ENCODE measurements at places on chromosomes 12 and 14.

DNA sequence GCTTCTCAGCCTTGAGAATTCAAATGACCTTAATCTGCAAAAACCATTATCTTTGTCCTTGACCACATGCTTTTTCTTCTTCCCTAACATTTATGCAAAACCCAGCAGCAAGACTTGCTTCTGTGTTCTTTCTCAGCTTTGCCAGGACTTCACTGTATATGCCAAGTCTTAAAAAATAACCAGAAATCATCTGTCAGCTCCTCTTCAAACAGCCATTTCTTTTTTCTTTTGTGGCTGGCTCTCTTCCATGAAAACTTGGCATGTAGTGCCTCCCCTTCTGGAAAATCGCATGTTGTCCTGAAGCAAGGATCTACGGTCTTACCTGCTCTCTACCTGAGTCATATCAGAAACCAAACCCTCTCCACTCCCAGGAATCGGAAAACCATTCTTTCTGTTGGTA lies 364.9 kb downstream of the RPS29 start:
- no peak for DNase-seq

GRCh38 chr14:69675877-69676416 lies 64.6 kb downstream of the SUSD6 start:
- no peak for DNase-seq

DNA sequence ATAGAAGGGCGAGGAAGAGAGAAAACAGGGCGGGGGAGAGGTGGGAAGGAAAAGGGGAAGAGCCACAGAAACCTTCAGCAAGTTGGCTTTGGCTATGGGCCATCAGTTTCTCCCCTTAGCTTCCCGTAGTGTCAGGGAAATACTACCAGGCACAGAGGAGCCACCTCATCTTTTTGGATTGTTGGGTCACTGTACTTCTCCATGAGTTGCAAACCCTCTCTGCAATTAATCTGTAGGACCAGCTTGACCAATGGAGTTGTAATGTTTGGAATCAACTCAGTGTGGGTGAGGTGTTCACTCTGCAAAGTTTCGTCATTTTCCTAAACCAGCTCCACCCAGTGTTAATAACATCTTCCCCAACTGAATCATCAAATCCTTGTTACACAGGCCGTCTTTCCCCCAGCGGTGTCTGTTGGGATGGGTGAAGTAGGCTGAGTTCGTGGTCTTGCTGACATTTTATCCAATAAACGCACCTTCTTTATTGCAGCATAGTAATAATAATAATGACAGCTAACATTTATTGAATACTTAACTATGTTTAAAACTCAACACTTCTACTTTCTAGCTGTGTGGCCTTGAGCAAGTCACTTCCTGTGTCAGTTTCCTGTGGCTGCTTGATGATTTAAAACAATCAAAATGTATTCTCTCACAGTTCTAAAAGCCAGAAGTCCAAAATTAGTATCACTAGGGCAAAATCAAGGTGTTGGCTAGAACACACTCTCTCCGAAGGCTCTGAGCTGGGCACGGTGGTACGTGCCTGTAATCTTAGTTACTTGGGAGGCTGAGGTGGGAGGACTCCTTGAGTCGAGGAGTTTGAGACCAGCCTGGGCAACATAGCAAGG lies 8.1 kb upstream of the GLTP start:
- peak; percentile 91 for DNase-seq

DNA sequence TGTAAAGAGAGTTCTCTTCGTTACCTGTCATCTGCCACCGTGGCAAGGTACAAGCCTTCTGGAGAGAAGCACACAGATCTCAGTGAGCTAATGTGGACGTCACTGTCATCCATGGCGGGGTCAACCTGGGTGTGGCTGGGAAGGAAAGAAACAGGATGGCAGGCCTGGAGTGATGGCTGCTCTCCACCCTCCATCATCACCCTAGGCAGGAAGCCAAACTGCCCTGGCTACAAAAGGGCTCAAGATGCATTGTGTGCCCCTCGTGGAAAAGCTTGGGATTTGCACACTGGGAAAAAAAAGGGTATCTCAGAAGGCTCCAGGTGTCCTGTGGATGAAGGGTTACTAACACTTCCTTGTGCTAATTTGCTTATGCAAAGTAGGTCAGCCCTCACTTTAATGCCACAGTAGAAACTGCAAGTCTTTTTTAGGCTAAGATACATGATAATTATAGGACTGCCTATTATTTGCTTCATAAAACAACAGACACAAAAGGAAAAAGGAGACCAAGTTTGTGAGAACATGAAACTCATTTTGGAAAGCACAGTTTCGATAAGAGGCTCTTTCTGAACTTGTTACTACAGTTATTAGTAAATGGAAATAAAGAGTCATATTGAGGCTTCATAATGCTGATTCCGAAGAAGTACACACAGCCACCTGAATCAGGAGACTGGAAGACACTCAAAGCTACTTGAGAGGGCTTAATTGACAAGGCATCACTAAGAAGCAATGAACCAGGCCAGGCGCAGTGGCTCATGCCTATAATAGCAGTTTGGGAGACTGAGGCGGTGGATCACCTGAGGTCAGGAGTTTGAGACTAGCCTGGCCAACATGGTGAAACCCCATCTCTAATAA lies 18.9 kb downstream of the RFC5 start:
- peak; percentile 32 for DNase-seq

DNA sequence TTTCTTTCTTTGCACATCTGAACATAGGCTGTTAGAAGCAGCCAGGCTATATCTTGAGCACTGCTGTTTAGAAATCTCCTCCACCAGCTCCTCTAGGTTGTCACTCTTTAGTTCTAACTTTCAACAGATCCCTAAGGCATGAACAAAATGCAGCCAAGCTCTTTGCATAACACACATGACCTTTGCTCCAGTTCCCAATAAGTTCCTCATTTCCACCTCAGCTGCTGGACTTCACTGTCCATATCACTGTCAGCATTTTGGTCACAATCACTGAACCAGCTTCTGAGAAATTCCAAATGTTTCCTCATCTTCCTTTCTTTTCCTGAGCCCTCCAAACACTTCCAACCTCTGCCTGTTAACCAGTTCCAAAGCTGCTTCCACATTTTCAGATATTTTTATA lies 27.6 kb upstream of the C14orf132 start:
- DNase-seq: no peak

GRCh38 chr14:100972118-100972897 lies 68.8 kb upstream of the RTL1 start:
- DNase-seq: no peak

GRCh38 chr14:95707327-95707726 lies 6.6 kb downstream of the TCL1A start:
- DNase-seq: no peak

- DNase-seq: no peak
Observed at GRCh38 chr14:72026536-72026935, 94.3 kb downstream of the RGS6 start.

DNA sequence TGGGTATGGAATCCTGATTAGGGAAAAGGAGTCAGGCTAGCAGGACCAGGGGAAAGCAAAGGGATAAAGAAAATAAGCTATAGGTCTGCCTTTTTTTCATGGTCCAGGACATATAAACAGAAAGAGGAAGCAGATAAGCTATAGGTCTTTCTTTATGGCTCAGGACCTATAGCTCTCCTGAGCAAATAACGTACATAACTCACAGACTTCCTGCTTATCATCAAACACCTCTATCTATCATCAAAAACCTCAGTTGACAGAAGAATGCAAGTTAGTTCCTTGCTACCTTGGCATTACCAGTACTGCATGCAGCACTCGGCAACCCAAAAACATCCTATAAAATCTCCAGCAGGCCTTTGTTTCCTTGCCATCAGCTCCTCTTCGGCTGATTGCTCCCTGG lies 238.7 kb upstream of the OR4E1 start:
- DNase-seq: no peak

DNA sequence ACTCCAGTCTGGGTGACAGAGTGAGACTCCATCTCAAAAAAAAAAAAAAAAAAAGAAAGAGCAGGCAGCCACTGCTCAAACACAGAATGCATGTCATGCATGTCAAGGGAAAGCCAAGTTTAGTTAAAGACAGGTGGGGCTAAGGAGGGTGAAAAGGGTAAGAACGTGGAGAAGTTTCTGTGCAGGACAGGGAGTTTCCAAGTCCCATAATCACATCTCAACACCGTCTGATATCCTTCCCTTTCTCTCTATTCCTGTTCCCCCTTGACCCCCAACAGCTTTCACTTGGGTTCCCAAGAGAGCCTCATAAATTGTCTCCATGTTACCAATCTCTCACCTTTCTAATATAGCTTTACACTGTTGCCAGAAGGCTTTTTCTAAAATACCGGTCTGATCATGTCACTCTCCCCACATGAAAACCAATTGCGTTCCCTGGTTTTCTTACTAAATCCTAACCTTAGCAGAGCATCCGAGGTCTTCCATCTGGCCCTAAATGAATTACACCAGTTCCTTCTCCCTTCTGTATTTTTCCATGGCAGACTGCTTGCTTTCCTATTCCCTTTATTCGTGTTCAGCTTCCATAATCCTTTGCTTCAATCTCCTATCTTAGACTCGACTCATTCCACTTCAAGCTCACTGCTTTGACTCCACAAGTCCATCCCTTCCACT lies 37.0 kb downstream of the LIMA1 start:
- DNase-seq: no peak

DNA sequence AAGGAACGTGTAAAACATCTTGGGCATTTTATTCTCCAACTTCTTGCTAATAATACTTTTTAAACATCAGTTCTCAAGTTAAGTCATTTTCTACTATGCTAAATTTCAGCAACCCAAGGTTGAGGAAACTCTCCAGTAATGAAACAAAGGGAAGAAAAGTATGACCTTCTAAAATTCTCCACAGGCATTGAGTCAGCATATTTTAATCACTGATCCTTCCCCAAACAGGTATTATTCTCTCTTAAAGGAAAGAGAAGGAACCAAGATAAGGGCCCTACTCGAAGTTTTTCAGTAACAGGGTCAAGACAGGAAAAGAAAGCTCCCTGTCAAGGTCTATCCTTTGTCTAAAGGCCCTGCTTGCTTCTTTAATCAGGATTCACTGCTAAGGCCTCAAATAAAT lies 3.0 kb downstream of the KICS2 start:
- no peak for DNase-seq

GRCh38 chr12:109844091-109844490 lies 10.9 kb upstream of the TRPV4 start:
- no peak for DNase-seq

GRCh38 chr12:110745542-110746284 lies 3.0 kb upstream of the PPP1CC start:
- DNase-seq: no peak

DNA sequence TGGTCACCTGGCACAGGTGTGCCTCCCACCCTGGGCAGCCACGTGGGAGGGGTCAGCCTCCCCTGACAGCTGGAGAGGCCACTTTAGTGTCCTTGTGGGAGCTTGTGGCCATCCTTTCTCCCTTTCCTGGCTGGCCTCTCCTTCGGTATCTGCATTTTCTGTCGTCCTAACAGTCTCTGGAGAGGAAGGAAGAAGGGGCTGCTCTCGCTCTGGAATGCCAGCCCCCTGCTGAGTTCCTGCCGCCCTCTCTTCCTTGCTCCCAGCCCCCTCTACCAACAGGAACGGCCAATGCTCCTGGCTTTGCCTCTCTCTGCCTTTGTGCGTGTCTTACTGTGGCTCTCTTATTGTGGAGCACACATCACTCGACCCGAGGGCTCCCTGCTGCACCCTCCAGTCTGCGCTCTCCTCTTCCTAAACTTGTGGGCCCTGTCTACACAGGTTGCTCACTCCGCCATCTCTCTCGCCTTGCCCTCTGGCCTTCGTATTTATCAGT lies 70.8 kb downstream of the FBXL14 start:
- DNase-seq: no peak

GRCh38 chr12:113232840-113233585 lies 11.7 kb downstream of the TPCN1 start:
- peak; percentile 67 for DNase-seq

DNA sequence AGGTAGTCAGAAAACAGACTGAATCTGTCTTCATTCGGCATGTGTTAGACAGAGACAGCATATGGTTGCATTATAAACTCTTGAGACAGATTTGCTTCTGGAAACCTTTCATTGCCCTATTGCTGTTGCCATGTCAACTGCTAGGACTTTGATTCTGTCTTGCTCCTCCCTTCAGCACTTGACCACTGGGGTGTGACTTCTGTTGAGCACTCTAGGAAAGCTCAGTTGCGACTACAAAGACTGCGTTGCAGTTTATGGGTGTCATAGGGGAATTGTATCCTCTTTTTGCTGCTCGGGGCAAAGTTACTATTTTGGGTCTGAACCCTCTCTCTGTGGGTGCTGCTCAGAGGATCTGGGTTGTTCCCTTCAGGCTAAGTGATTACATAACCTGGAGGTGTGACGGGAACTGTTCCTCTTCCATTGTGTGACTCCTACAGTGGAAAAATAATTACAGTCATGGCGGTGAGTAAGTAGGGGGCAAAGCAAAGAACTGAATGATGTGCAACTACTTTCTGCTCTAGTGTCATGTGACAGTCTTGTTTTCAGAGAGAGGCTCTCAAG lies 44.3 kb upstream of the TRIM9 start:
- no peak for DNase-seq

DNA sequence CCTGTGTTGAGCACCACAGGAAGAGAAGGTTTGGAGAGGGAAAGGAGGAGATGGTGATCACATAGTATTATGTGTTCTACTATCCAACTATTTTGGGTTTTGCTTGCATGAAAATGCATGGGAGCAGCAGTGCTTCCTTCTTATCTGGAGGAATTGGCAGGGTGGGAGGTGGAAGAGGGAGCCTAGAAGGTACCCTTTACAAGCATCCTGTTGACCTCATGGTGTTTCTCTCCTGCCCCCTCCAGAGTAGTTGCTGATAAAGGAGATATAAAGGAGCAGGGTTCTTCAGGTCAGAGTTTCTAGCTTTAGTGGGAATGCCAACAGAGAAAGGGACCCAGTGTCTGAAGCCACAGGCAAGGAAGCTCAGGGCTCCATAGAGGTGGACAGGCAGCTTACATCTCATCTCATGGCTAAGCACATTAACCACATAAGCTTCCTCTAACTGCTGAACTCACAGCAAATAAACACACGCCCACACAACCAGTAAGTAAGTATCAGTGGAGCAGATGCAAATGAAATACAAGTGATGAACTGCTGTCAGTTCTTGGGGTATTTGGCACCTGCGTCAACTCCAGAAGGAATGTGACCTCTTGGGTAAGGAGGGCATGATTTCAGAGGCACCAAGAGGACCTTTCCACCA lies 174.2 kb upstream of the SLC38A2 start:
- no peak for DNase-seq

- no peak for DNase-seq
Observed at GRCh38 chr14:58979325-58979724, 209.1 kb upstream of the DAAM1 start.

DNA sequence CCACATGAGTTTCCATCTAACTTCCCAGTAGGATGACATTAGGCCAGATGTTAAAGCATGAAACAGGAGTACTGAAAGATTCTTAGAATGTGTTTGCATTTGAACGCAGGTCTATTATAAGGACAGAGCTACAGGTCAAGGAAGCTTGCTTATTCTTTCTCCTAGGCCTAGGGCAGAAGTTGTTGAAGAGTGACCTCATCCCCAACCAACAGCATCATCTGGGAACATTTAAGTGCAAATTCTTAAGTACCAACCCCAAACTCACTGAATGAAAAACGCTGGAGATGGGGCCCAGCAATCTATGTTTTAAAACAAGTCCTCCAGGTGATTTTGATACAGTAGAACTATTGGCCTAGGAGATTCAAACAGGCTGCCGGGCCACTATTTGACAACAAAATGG lies 52.4 kb downstream of the PAPLN start:
- no peak for DNase-seq

GRCh38 chr12:131896080-131896810 lies 1.8 kb downstream of the ULK1 start:
- peak; percentile 90 for DNase-seq

Data from AG08395 (cell line).